ENCODE measurements at places on chromosomes 13 and 19.
A peak's percentile ranks its signal among the peaks of the same experiment; 100 is the strongest.

- no peak for DNase-seq
Observed at GRCh38 chr13:42228527-42228926, 43.4 kb upstream of the AKAP11 start.

DNA sequence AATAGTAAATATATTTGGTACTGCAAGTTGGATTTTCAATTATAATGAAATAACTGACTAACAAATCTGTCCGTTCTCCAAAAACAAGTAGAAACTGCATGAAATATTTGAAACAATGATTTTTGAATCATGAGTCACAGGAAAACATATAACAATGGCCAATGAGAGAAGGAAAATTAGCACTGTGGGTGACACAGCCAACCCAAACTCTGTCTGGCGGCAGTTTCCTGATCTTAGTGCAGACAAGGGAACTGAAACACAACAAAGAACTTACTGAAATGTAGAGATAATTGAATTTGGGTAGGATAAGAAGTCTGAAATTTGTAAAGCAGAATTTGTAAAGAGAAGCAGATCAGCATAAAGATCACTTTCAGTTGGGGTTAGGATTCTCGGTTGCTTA is 2743.3 kb upstream of the PCDH20 start:
- DNase-seq = no peak

- no peak for DNase-seq
Observed at GRCh38 chr19:21022996-21023395, 2.5 kb downstream of the ZNF430 start.

- DNase-seq = no peak
Observed at GRCh38 chr13:113327766-113328471, 30.9 kb downstream of the LAMP1 start.

DNA sequence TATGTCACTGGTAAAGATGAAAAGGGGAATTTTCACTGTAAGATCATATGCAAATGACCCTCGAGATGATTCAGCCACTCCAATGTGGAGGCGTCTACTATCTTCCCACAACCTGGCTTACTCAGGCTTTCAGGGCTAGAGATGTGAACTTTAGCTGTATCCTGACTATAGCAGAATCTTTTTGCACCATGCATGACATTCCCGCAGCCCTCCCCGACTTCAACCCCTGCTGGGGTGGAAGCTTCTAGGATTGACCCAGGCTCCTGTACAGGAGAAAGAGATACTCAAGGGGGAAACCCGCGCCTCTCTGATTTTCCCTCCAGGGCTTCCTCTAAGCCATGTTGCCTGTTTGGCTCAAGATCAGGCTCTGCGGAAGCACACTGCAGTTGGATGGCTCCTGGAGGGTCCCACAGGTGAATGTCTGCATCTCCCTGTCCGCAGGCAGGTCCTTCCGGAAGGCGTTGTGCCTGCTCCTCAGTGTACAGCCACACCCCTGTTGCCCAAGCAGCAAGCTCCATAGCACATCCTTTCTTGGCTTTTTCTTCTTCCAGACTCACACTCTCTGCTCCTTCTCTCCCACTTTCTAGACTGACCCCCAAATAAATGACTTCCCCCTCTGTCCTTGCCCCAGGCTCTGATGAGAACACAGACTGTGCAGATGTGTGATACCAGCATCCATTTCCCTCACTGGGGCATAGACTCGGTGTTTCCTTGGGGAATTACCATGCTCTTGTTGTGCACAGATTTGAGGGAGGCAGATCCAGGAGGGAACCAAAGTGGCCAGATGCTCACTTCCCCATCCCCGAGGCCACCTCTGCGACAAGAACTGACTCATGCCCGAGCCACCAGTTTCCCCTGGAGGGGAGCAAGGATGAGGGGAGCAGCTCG is 29.1 kb upstream of the POP4 start:
- DNase-seq = peak; percentile 79

GRCh38 chr13:46127358-46128023 is 22.7 kb upstream of the CPB2 start:
- DNase-seq = no peak

DNA sequence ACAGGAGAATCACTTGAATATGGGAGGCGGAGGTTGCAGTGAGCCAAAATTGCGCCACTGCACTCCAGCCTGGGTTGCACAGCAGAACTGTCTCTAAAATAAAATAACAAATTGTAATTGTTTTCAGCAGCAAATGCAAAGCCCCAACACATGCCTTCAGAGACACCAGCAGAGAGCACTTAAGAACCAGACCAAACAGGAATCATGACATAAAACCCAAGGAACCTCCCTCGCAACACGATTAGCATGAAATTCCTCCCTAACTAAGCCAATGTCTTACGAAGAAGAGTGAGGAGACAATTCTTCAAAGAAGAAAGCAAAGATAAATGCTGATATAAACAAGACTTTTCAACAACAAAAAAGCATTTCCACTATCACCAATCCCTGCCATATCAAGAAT is 40.1 kb downstream of the PSPC1 start:
- no peak for DNase-seq

DNA sequence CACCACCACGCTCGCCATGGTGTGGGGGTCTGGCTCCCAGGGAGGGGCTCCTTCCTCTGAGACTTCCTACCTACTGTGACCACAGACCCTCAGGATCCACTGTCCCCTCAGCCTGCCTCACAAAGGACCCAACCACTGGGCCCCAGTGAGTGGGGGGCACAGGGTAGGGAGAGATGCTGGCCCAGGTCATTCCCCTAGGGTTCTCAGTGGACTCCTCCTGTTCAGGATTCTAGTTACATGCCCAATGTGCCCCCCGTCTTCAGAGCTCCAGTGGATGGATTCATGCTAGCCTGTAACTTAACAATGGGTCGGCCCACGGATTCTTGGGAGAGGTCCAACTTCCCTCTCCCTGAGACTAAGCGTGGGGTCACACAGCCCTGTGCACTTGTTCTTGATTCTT is at the start of gene TSKS:
Gene TSKS (minus strand): TSS at position 77 of the 400 bp plus-strand sequence. CDS start 59 bp downstream, at position 18.
- DNase-seq = no peak

GRCh38 chr13:71752775-71753513 is 114.1 kb downstream of the DACH1 start:
- DNase-seq = no peak

DNA sequence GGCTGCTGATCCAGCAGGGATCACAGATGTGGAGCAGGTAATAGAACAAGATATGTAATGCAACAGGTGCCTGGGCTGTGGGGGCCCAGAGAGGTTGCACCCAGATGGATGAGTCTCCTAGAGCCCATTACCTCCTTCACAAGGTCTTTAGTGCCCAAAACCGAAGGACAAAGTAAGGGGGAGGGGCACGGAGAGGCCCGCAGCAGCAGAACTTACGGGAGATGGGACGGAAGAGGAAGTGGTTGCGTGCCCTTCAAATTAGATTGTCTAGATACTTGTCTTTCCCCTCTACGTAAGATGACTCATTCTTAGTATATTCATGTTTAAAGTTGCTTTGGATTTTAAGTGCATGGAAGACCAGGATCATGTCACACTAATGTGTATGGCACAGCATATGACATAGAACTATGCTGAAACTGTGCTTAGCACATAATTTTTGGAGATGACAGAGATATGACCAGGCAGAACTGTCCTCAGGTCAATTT is 5.7 kb upstream of the MRPS31 start:
- DNase-seq = peak; percentile 78

GRCh38 chr13:65914716-65915115 is 1315.4 kb downstream of the PCDH9 start:
- DNase-seq = no peak

GRCh38 chr19:14050512-14050911 is 11.4 kb downstream of the PALM3 start:
- no peak for DNase-seq

DNA sequence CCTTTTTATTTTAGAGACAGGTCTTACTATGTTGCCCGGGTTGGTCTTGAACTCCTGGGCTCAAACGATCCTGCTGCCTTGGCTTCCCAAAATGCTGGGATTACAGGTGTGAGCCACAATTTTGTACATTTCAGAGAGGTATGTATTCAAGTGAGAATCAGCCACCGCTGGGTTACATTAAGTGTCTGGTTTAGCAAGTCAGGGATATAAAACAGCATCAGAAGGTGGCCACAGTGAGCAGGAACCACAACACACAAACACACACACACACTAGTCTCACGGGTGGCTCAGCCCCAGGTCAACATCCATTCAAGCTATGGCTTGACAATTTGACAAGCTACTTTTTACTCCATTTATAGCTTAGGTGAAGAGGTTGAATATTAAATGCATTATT is 20.2 kb downstream of the KLK5 start:
- DNase-seq = no peak

- DNase-seq = no peak
Observed at GRCh38 chr13:97328222-97328790, 105.7 kb upstream of the RAP2A start.

DNA sequence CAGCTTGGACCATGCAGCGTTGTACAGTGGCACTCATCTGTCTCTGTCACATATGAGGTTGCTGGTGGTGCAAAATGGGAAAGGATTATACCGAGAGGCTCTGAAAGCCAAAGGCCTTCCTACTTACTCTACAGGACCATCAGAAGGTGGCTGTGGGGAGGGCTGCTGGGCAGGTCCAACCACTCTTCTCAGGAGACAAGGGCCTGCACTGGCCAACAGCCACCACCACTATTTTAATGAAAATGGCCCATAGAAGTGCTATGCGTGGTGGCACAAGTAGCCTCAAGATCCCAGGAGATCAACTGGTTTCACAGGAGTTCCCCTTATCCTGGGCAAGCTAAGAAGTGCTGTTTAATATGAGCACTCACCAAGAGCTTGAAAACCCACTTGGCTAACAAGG is 52.3 kb downstream of the MRPL57 start:
- no peak for DNase-seq

DNA sequence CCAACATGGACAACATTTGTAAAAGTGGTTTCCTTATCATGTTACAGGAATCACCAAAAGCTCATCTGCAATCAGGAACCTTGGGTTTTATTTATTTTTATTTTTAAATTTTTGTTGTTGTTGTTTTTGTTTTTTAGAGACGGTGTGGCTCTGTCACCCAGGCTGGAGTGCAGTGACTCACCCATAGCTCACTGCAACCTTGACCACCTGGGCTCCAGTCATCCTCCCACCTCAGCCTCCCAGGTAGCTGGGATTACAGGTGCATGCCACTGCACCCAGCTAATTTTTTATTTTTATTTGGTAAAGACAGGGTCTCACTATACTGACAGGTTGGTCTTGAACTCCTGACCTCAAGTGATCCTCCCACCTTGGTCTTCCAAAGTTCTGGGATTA is 13.6 kb upstream of the SERP2 start:
- DNase-seq = no peak

DNA sequence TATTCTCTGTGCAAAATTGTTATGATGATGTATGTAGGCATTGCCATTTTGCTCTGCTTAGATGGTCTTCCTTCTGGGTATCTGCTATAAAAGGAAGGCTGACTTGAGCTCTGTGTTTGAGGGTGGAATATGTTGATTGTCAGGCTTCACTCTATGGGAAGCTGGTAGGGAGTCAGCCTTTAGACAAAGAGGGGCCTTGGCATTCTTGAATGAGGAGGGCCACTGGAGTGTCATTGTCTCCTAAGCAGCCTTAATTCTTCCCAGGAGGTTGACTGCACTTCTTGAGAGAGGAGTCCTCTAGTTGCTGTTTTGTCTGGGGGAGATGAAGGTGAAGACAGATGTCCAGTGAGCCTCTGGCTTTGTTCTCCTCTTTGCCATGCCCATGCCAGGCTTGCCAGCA is 266.8 kb downstream of the KCNRG start:
- no peak for DNase-seq

DNA sequence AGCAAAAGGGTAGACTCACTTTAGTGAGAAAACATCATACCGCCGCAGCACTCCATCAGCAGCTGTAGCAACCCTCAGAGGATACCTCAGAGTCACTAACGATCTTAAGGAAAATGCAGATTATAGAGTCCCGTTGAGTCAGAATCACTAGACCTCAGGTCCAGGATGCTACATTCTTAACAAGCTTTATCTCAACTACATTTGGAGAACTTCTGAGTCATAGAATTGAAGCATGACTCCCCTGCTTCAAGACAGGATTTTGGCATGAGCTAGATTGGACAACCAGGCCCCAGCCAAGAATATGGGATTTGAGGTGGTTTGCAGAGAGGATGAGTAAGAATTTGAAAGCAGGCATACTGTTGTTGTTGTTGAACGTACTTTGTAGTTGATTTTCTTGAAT is 118.9 kb upstream of the UBL3 start:
- no peak for DNase-seq

DNA sequence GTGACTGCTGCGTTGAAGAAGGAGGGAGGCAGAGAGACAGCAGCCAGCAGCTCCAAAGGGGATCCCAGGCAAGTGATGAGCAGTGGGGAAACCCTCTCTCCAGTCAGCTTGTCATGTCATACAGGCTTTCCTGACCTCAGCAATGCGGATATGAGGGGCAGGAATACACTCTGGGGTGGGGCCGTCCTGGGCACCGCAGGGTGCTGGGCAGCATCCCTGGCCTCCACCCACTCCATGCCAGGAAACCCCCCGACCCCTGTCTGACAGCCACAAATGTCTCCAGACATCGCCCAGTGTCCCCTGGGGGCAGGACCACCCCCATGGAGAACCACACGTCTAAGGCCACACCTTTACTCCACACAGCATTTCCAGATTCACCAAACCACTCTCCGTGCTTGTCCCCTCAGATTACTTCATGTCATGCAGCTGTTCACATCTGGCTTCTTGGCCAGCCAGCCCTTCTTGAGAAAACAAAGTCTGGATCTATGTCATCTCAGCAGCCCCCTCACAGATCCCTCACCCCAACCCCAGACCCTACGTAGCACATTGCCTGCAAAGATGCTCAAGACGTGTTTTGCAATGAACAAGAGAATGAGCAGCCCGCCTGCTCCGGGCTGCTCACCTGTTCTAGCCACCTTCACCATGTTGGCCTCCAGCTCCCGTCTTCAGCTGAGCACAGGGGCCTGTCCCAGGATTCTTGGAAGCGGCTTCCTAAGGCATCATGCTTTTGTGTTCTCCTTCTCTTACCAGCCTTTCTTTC is 46.5 kb downstream of the RFX2 start:
- DNase-seq = no peak

DNA sequence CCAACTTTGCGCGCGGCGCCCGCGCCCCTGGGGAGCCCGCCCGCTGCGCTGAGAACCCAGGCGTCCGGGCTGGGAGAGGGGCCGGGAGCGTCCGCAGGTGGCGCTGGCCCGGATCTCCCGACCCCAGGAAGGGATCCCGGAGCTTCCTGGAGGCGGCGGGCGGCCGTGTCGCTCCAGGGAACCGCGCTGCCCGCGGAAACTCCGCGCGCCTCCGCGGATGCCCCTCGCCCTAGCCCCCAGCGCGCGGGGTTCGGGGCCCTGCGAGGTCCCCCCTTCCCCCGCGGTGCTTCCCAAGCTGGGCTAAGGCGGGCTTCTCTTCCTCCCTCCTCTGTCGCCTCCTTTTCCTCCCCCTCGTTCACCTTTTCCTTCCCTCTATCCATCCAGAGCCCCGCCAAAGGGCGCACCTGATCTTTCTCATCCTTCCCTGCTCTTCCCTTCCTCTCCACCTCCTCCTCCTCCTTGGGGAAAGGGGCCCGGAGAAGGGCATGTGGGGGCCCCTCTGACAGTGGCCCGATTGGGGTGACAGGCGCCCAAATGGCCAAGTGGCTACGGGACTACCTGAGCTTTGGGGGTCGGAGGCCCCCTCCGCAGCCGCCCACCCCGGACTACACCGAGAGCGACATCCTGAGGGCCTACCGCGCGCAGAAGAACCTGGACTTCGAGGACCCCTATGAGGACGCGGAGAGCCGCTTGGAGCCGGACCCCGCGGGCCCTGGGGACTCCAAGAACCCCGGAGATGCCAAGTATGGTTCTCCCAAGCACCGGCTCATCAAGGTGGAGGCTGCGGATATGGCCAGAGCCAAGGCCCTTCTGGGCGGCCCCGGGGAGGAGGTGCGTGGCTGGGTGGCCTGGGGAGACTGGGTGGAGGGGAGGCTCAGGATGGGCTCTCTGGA is 710 bp downstream of the SHD start:
- DNase-seq = no peak

- no peak for DNase-seq
Observed at GRCh38 chr19:4199699-4200293, 17.3 kb downstream of the ANKRD24 start.

- no peak for DNase-seq
Observed at GRCh38 chr13:20073775-20074174, 87.1 kb downstream of the GJA3 start.
